ENCODE measurements at places on chromosomes 1 and 21.
A peak's percentile ranks its signal among the peaks of the same experiment; 100 is the strongest.

DNA sequence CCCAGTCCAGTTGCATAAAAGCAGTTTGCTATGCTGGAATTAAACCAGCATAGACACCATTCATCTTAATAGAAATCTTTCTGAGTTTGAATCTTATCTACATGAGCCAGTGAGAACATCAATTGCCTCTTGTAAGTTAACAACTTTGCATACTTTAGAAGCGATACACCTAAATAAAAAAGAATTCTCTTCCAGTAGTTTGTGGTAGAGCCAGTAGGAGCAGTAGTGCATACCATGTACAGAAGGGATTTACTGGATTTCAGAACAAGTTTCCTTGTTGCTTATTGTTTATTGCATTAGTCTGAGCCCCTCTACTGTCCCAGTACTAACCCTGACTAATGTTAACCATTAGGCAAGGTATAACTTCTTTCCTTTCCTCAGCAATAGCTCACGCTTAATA is 313.1 kb downstream of the TGFB2 start:
- DNase-seq, result no peak

GRCh38 chr1:116706841-116707240 is 39.3 kb upstream of the IGSF3 start:
- DNase-seq, result no peak

DNA sequence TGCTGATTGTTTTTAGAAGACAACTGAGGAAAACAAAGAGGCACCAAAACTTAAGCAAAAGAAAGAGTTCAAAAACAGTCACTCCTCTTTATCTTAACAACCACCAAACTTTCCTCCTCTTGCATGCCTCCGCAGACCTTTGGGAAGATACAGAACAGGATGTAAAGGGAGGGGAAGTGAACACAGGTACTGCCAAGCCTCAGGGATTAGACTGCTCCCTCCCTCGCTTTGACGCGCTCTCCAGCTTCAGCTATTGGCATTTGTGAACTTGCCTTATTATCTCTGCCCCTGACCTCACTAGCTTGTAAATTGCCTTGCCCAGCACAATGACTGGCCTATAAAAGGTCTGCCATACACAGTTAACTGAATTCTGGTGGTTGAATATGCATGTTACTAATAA is 4.8 kb upstream of the SRP9 start:
- DNase-seq, result no peak

DNA sequence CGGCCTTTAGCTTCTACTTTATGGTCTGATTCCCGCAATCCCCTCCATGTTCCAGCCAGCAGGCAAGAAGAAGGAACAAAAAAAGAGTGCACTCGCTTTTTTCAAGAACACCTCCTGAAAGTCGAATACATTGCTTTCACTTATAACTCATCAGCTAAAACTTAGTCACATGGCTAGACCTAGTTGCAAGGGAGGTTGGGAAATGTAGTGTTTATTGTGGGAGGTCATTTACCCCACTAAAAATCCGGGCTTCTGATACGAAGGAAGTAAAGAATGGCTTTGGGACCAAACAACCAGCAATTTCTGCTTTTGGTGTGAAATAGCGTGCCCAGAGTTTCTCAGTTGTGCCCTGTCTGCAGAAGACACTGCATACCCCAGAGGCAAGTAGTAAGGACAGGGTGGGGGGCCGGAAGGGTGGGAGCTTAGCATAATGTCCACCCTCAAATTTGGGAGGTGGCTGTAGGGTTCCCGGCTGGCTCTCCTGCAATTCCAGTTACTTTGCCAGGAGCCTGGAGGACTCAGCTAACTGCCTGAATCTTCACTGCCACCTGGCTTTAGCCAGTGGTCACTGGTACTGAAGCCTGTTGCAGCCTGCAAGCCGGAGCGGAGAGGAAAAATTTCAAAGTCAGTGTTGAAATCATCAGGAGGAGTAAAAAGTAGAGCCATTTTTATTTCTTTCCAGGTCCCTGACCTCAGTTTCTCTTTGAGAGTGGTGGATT is 57.7 kb upstream of the F3 start:
- DNase-seq, result peak; percentile 73

DNA sequence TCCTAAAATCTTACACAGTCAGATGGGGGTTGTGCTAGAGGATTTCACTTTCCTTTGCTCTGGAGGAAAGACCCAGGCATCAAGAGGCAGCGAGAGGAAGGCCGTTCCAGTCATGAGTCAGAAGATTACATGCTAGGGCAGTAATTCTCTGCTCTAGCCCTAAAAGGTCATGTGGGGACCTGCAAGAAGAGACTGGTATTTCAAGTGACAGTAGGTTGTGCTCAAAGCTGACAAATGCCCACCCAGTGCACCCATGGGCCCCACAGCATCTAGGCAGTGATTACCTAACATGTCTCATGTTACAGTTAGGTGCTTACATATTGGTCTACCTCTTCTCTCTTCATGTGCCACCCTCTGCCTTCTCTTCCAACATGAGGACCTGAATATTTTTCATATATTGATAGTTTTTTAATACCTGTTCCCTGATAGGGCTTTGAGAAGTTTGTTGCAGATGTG is 99.7 kb upstream of the BEND5 start:
- DNase-seq, result peak; percentile 4

- no peak for DNase-seq
These were observed 2.3 kb upstream of the KRTAP10-7 start for GRCh38 chr21:44598061-44598460.

GRCh38 chr21:31901315-31901714 is 28.5 kb downstream of the HUNK start:
- DNase-seq, result no peak

DNA sequence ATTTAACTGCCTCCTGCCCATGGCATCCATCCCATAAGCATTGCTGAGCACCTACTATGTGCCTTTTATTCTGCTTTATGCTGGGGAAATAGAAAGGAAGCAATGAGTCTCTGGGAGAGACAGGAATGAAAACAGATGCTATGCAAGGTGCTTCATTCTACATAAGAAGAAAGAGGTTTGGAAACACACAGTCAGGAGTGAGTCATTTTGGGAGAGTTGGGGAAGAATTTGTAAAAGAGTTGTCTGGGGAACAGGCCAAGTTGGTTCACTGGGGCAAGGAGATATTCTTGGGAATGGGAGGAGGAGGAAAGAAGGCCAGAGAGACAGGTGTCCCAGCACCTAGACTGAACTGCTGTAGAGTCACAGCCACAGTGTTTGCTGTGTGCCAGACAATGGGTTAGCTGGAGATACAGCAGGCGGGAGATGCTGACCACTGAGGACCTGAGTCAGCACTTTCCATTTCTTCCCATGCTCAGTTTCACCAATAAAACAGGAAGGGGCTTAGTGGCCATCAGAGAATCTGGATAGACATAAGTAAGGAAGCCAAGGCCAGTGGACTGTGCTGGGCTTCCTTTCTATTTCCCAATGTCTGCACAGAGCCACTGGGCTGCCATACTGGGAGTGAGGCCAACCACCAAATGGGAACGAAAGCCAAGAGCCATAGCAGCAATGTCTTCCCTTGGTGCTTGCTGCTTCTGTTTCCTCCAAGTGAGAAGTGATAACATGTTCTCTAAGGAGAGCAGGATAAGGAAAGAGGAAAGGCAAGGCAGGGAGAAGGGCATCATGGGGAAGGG is 187.7 kb upstream of the USP24 start:
- no peak for DNase-seq

DNA sequence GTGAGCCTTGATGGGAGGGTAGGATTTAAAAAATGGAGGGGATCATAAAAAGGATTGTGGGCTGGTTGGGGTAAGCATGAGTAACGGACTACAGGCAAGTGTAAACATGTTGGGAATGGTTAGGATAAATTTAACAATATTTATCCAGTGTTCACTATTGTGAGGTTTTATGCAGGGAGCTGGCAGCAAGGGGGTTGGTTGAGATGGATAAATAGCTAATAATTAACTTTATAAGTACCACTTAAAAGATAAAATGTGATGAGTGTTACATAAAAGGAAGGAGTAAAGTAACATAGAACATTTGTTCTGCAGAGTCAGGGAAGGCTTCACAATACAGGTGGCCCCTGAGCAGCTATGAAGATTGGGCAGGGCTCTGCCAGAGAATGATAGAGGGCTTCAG is 109.0 kb downstream of the NGF start:
- DNase-seq, result no peak

DNA sequence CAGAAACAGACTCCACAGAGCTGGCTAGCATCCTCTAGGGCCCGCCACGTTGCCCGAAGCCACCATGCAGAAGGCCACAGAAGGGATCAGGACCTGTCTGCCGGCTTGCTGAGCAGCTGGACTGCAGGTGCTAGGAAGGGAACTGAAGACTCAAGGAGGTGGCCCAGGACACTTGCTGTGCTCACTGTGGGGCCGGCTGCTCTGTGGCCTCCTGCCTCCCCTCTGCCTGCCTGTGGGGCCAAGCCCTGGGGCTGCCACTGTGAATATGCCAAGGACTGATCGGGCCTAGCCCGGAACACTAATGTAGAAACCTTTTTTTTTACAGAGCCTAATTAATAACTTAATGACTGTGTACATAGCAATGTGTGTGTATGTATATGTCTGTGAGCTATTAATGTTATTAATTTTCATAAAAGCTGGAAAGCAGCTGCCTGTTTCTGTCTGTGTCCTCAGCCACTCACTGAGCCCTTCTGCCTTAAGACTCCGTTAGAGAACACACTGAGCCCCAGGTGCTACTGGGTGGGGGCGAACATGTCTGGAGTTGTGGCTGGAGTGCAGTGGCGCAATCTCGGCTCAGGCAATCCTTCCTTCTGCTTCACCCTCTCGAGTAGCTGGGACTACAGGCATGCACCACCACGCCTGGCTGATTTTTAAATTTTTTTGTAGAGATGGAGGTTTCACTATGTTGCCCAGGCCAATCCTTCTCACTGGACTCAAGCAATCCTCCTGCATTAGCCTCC is 14.8 kb downstream of the MFSD2A start:
- DNase-seq, result no peak

GRCh38 chr1:163544441-163544840 is 222.7 kb downstream of the NUF2 start:
- no peak for DNase-seq

DNA sequence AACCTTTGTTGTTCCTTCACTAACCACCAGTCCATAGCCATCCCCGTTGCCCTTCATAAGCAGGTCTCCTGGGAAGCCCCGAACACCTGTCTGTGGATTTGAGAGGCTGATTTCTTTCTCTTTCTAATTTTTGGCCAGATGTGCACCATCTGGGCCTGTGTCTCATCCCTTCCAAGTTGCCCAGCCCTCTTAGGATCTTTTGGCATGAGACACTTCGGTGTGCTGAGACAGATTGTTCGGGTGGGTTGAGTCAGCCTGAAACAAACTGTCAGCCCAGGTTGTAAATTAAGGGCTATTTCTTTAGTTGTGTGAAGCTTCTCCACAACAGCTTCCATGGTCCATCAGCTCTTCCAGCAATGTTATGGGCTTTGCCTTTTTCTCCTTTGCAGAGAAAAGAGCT is 1.4 kb upstream of the DNAJC11 start:
- no peak for DNase-seq

DNA sequence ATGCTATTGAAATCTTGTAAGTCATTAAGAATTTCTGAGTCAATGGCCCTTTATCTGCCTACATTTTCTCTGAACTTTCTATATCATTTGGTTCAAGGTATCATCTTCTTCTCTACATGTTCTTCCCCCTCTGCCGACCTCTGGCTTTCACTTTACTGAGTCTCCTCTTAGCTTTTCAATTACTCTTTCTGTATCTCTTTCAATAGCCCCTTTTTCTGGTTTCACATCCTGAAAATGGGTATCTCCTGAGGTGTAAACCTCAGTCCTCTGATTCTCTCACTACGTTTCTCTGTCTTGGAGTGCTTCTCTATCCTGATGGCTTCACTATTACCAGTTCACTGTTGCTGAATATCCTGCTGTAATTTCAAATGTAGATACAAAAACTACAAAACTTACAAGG is 98.9 kb downstream of the LYST start:
- peak; percentile 48 for DNase-seq

DNA sequence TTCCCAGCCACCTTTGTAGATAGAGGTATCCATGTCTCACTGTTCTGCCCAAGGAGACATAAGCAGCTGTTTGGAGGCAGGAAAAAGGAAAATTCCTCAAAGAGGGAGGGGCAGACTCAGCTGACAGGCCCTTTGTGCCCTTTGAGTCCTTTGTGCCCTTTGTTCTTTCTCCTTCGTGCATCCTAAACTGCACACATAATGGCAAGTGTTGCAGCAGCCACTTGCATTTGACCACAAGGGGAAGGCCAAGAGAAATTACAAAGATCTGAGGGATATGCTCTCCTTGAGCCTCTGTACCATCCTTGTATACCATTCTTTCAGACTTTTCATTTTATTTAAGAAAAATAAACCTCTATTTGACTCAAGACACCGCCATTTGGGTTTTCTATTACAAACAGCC is 71.8 kb upstream of the PKN2 start:
- no peak for DNase-seq

GRCh38 chr1:197314682-197315081 is 46.6 kb downstream of the CRB1 start:
- DNase-seq, result no peak

GRCh38 chr1:201144701-201145100 is 9.6 kb downstream of the TMEM9 start:
- no peak for DNase-seq

- peak; percentile 30 for DNase-seq
These were observed 54.1 kb downstream of the C8A start for GRCh38 chr1:56908619-56909221.

DNA sequence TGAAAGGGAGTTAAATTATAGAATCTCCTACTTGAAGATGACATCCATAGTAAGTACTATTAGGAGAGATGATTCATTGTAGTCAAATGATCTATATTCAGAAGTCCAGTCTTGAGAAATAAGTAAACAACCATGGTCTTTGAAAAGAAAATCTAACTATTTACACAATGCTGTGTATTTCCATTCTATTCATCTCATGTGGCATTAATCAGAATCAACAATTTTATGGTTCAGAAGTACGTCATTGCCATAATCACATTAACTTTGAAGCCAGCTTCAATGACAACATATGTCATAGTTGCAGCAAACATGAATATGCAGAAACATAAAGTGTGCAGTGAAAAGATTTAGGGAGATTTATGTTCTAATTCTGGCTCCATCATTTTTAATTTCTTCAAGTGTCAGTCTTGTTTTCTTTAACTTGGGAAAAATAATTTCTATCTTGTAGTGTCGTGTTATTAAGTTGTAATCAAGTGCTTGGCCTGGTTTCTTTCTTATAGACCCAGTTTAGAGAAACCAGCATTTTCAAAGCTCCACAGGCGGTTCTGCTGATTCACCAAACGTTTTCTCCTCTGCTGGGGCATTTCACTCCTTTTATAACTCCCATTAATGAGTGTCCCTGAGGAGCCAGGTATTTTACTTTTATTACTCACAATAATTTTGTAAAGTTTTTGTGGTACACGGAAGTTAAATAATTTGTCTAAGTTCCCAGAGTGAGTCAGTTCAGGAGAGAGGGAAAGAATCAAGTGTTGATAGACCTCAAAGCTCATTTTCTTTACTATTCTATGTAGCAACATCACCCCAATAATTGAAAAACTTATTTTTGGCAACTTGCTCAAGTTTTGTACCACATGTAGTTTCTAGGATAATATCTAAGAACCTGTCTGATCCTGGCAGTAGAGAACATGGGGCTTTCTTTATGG is 35.9 kb upstream of the PTGS2 start:
- DNase-seq, result peak; percentile 61

DNA sequence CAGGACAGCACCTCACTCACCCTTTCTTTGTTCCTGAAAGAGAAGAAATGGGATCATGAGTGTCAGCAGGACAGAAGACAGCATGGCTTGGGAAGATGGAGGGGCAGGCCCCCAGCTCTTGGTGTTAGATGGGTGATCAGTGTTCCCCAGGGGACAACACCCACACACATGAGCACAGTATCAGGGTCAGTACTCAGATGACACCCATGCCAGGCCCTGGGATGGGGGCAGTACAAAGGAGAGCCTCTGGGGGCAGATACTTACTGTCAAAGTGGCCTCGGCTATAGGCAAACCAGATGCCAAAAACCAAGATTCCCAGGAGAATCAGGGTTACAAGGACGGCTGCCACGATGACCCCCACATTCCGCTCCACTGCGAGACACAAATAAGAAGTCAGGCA is 21.6 kb downstream of the F11R start:
- no peak for DNase-seq

Data from inflammatory macrophage treated with lipopolysaccharide for 4 hours (primary cell).